ENCODE measurements at places on chromosomes 4 and X.

DNA sequence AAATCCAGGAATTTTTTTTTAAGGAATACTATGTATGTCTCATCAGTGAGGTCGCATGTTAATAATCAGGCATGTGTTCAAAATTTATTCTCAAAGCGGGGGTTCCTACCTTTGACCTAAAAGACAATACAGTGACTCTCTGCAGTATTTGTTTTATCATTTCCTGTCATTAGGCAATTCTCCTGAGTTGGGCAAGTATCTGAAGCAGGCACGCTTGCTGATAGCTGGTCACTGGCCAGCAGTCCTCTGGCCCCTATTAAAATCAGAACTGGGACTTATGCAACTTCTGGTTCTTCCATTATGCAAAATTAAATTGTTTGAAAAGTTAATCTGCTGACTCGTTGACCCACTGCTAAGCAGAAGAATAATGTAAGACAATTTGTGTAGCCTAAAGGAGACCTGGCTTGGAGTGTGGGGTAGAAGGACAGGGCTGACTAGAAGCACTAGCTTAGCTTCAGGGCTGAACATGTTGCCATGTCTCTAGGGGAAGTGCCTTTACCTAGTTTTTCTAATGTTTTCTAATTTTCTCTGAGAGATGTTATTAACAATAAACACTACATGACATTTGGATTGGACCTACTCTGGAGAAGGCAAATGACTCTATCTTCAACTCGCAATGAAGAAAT lies 36.0 kb upstream of the GABRA2 start:
- DNase-seq, result no peak

DNA sequence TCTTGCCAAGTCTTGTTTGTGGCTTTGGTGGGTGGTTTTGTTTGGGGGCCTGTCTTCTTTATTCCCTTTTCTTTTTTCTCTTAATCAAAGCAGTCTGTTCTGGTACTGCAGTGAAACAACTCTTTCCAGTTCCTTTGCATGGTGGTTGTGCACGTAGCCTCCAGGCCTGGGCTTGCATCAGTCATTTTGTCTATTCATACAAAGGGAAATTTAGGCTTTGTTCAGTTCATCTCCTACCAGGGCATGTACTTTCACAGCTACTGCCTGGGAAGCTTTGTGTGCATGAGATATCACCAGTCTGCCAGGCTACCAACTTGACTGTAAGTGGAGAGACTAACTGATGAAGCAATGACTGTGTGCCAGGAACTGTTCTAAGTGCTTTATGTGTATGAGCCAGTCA lies 8.5 kb downstream of the TRIM2 start:
- no peak for DNase-seq

- DNase-seq, result peak; percentile 57
These were observed 280.5 kb downstream of the GPM6A start for GRCh38 chr4:175531405-175532091.

DNA sequence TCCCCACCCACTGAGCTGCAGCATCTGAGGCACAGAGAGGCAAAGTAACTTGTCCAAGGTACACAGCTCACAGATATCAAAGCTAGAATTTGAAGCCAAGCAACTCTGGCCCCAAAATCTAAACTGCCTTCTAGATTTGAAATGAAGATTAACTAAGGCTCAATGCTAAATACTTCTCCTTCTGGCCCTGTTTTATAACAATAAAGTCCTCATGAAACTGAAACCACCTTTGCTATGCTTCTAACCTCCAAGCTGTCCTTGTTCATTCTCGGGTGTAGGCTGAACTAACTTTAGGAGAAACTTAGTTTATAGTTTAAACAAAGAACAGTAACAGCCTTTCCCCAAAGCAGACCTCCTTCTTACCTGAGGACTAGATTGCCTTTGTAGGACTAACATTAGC lies 93.6 kb downstream of the DCTD start:
- DNase-seq, result no peak

GRCh38 chr4:154078504-154079350 lies 289.8 kb upstream of the SFRP2 start:
- DNase-seq, result no peak

DNA sequence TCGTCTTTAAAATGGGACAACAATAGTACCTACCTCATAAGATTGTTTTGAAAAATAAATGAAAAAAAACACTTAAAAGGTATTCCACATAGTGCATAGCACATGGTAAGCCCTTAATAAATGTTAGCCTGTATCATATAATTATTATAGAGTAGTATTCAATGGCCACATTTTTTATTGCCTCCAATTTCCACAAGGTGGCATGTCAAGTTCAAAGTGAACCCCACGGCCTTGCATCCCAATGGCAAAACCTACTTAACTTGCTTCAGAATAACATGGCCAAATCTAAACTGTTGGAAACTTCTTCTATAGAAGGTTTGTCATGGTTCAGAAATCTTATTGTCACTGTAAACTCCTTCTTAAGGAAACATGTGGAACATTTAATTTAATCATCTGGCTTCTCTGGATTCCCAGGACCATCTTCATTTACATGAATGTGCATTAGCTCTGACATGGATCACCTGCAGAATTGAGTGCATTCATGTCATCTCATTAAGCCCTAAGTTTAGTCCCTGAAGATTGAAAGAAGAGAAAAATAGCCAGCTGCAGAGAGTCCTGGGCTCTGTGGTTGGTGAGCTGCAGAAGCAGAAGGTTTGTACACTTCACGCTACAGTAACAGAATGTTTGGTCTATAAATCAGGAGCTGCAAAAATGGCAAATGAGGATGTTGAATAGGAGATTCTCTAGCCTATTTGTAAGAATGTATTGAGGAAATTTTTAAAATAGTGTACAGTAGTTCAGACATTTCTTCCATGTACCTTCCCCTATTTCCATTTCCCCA lies 61.0 kb downstream of the ANXA3 start:
- peak; percentile 12 for DNase-seq

Data from RCC 7860 (cell line).